ENCODE measurements at places on chromosomes 2 and 18.

- DNase-seq = no peak
These were observed 8.9 kb upstream of the OTOF start for GRCh38 chr2:26486789-26487188.

GRCh38 chr2:179438654-179439053 is 174.0 kb upstream of the SESTD1 start:
- DNase-seq = no peak

DNA sequence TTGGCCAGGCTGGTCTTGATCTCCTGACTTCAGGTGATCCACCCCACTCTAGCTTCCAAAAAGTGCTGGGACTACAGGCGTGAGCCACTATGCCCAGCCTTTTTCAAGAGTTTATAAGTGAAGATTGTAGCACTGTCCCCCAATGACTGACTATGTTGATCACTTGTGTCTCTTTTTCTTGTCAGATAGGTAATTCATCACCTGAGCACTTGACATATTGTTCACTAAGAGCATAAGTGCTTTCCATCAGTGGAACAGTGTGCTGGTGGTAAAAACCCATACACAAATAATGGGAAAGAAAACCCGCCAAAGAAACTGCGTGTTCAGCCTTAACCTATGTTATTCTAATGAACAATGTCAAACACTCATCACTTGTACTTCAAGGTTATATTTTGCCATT is 414.4 kb upstream of the CDH7 start:
- no peak for DNase-seq

- DNase-seq = no peak
These were observed 1530.6 kb upstream of the SLC39A10 start for GRCh38 chr2:194126418-194126817.

DNA sequence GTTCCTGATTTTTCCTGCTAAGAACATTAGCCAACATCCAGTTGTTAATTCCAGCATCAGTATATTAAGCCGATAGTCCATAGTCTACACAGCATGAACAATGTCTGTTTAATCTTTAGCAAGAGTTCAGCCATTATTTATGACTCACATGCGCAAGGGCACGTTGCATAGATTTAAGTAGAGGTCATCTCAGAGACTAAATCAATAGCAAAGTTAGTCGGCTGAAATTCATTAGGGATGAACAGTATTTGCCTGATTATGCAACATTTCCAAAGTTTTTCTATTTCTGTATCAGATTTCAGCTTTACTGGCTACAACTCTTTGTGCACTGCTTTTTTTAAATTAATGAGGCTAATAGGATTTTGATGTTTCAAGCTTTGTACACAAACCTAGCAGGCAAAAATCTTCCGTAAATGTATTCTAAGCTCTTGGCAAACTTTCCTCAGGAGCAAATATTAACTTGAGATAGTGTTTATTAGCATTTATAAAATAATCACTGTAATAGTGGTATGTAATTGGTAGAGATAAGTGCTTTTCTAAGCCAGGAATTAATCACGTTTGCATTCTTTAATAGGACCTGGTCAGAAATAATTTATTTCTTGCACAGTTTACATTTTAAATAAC is 578.7 kb upstream of the ID2 start:
- no peak for DNase-seq

DNA sequence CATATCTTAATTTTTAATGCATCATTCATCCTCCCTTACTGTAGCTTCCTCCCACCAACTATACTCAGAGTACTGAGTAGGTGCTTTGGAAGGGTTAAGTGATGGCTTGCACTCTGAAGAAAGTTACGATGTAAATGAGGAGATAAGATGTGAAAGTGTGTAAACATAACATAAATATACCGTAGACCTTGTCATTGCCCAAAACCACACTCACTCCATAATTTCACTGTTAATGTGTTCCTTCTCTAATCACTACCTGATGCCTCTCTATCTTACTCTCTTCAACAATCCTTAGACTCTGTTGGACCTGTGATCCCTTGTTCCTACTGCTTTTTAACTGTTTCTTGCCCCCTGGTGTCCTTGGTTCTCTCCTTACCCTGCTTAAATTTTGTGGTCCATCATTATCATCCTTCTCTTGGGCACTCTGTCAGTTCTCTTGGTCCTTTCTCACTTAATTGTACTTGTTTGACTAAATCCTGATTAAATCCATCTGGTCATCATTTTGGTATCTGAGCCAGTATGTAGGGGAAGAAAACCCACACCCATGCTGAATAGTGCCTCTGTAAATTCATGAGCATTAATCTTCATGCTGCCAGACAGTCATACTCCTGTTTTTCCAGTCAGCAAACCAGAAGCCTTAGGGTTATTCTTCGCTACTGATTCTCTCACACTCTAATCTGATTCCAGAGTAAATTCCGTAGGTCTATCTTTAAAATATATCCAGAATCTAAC is 45.0 kb downstream of the PMS1 start:
- DNase-seq = no peak

- no peak for DNase-seq
These were observed 188.7 kb downstream of the SMAD7 start for GRCh38 chr18:48762022-48762421.

GRCh38 chr2:191155608-191156071 is 4.8 kb upstream of the STAT4 start:
- no peak for DNase-seq

DNA sequence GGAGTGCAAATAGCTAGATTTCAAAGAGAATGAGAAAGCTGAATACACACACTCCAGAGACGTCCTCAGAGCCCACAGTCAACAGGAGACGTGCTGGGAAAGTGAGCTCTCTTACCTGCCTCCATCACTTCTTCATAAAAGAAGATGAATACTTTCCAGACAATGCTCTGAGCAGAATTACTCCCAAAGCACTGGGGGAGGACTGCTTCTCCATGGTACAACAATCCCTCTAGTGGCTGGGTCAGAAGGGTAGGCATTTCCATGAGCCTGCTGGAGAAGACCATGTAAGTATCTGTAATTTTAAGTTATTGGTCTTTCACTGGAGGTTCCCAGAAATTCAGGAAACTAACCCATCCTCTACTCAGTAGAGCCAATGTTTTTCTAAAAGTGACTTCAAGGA is 190.3 kb downstream of the RBM43 start:
- no peak for DNase-seq

GRCh38 chr2:29335396-29335795 is 220.2 kb downstream of the CLIP4 start:
- DNase-seq = no peak

GRCh38 chr2:32641180-32641579 is 13.3 kb downstream of the TTC27 start:
- no peak for DNase-seq

DNA sequence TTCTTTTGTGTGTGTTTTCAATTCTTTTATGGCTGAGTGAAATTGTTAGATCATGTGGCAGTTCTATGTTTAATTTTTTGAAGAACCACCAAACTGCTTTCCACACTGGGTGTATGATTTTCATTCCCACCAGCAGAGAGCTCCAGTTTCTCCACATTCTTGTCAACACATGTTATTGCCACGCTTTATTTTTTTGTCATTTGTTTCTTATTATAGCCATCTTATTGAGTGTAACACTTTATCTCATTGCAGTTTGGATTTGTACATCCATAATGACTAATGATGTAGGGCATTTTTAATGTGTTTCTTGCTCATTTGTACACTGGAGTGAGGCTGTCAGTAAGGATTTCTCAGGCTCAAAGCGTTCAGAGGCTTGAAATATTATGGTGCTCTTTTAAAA is 184.2 kb downstream of the PIEZO2 start:
- no peak for DNase-seq

- DNase-seq = no peak
These were observed 72.8 kb downstream of the PHLPP1 start for GRCh38 chr18:62788111-62788510.

- no peak for DNase-seq
These were observed 84.7 kb downstream of the ICA1L start for GRCh38 chr2:202786842-202787241.

DNA sequence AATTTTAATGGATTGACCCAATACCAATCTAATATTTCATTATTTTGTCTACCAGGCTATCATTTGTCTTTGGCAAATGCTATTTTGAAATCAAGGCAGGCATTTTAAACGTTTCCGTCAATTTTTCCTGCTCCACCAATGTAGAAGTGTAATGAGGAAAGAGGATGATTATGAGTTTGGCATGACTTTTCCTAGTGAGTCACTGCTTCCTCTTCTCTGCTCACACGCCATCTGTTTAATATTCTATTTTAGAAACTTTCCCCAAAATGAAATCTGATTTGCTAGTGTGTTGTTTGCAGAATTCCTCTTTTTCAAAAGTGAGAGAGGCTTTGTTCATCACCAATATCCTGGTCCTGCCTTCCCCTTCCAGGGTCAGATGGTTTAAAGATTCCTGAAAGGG is 42.5 kb upstream of the PID1 start:
- DNase-seq = no peak

DNA sequence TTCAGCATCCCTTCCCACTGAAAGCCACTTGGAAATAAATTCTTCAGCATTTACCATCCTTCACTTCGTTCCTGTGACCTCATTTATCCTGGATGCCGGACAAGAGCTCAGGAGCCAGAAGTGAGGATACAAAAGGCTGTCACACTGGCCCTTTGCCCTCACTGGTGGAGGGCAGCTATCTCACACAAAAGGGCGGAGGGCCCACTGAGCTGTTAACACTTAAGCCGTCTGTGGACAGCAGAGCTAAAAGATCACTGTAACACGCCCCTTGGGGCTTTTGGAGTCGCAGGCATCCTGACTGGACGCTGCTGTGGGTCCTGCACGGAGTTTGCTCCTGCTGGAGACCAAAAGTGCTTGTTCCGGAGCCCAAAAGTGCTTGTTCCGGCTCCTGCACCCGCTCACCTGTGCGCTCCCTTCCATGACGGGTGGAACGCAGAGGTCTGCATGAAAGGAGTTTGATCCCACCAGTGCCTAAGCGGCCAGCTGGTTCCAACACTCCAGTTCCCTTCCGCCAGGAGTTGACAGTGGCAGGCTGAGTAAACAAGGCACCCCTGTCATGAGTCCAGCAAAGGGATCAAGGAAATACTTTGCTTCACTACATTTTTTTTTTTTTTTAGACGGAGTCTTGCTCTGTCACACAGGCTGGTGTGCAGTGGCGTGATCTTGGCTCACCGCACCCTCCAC is 572.0 kb upstream of the LINC00305 start:
- no peak for DNase-seq

GRCh38 chr2:3341336-3341735 is 36.3 kb downstream of the EIPR1 start:
- DNase-seq = no peak

- DNase-seq = no peak
These were observed 133.1 kb downstream of the SH3RF3 start for GRCh38 chr2:109261906-109262631.

Data from NCI-H187 (cell line).